CD4-positive, alpha-beta T cell treated with Interleukin-15 for 4 hours (primary cell): ENCODE measurements at places on chromosomes 1 and 21.

- no peak for DNase-seq
Observed at GRCh38 chr1:109901524-109902145, 9.0 kb upstream of the CSF1 start.

DNA sequence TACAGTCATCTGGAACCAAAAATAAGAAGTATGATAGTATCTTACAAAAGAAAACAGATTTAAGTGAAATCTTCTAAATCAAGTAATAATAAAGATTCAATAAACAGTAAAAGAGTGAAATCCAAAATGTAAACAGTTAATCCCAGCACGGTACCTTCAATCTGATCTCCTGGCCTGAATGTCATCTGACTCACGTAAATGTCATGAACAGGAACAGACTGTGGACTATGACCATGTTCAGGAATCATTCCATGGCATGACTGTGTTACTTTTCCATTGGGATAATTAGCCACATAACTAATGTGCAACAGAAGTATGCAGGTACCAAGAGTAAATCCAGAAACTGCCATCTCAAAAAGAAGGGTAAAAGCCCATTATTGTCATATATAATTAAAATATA is 18.0 kb downstream of the FRRS1 start:
- DNase-seq, result no peak

DNA sequence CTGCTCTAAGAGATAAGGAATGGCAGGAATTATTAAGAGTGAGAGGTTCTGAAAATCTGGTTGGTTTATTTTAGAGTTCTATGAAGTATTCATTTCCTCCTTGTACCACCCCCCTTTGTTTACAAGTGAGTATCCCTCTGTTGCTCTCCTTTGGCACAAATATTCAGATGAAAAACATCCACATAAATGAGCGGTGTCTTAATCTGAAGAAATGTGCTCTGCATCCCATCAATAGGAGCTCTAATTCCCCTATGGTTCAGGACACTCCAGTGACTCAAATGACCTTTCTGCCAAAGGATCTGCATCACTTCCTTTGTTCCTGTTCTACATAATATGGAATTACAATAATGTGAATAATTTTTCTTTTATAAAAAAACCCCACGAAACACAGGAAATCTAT is 16.6 kb downstream of the DDAH1 start:
- DNase-seq, result no peak

- peak; percentile 85 for DNase-seq
Observed at GRCh38 chr1:152036267-152037216, at the start of gene S100A11. S100A11 (minus strand) TSS chr1:152037004; CDS start chr1:152036915, 89 bp downstream.
